Effector CD4-positive, alpha-beta T cell (primary cell): ENCODE measurements at places on chromosomes 16 and 17.
A peak's percentile ranks its signal among the peaks of the same experiment; 100 is the strongest.

- no peak for DNase-seq
Measured at GRCh38 chr17:11340803-11341202, 99.8 kb downstream of the SHISA6 start.

DNA sequence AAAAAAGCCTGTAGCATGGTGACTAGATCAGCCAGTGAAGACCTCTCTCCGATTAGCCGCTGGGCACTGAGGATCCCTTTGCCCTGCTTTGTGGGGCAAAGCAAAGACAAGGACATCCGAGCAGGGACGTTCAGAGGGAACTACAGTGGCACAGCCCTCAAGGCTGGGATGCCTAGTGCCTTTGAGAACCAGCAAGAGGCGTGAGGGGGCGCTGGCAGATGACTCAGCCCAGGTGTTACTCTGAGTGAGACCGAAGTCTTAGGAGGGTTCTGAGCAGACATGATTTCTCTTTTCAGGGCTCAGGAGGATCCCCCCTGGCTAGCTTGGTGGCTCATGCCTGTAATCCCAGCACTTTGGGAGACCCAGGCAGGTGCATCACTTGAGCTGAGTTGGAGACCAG, 178.6 kb downstream of the CPPED1 start:
- DNase-seq = no peak

- no peak for DNase-seq
Measured at GRCh38 chr16:84505249-84506187, 1.1 kb upstream of the MEAK7 start.

- DNase-seq = no peak
Measured at GRCh38 chr17:11081342-11081741, 159.7 kb upstream of the SHISA6 start.

DNA sequence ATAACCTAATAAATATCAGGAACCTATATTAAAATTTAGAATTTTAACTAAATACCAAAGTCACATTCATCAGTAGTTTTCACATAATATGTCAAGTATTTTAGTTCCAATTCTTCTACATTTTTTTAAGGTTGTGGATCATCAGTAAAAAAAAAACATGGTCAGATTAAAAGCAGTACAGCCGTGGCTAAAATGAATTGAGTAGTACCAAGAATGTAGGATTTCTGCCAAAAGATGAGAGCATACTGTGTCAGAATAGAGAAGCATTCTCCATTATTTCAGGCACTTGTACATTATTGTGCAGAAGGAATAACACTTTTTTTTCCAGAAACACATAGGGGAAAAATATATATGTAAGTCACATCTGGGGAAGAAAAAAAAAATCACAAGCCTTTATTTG, 1176.1 kb downstream of the CDH11 start:
- DNase-seq = no peak

- DNase-seq = no peak
Measured at GRCh38 chr16:81817789-81818567, 38.9 kb downstream of the PLCG2 start.

- peak; percentile 26 for DNase-seq
Measured at GRCh38 chr16:21083729-21084268, 66.8 kb downstream of the DNAH3 start.
